ENCODE measurements at places on chromosomes 3 and 15. TPM values are rescaled to one million over a fixed set of nuclear protein-coding genes. Genes with fewer than 3 reads are reported as not detected.

The CTDSPL gene
- total RNA-seq = 44.0 TPM

The DUOXA2 gene
- not detected for total RNA-seq

The P2RY1 gene
- total RNA-seq = 0.24 TPM

The PTH1R gene
- total RNA-seq = 11.0 TPM

The SMAD6 gene
- 19.3 TPM for total RNA-seq

The MUC13 gene
- total RNA-seq = not detected

The NBEAL2 gene
- 7.8 TPM for total RNA-seq

The OR4F15 gene
- total RNA-seq = not detected

The ABHD17C gene
- 14.5 TPM for total RNA-seq

The KLF15 gene
- 0.49 TPM for total RNA-seq

The ARL6IP5 gene
- 135 TPM for total RNA-seq

The MITF gene
- 13.8 TPM for total RNA-seq

The GP9 gene
- not detected for total RNA-seq

The SPTBN5 gene
- total RNA-seq = 0.73 TPM

The SLC22A14 gene
- total RNA-seq = 0.49 TPM

The GNAT1 gene
- not detected for total RNA-seq

The ANKRD34C gene
- not detected for total RNA-seq

The ACKR4 gene
- total RNA-seq = 170 TPM

The CERS3 gene
- 0.36 TPM for total RNA-seq

The DNAH12 gene
- total RNA-seq = under 0.01 TPM

The RTP4 gene
- total RNA-seq = 2.8 TPM

The BFSP2 gene
- not detected for total RNA-seq

The C3orf70 gene
- total RNA-seq = 1.3 TPM

The CTXN2 gene
- not detected for total RNA-seq

The LSG1 gene
- total RNA-seq = 38.9 TPM

The ZCWPW2 gene
- 0.65 TPM for total RNA-seq

The CD200 gene
- 0.12 TPM for total RNA-seq

The ZDHHC23 gene
- 0.97 TPM for total RNA-seq

The PDE8A gene
- total RNA-seq = 38.8 TPM

The AP3B2 gene
- 1.6 TPM for total RNA-seq

Measured in hair follicle dermal papilla cell (primary cell).